ENCODE measurements at places on chromosomes 5 and 9. TPM values are rescaled to one million over a fixed set of nuclear protein-coding genes. Genes with fewer than 3 reads are reported as not detected.

GRCh38 chr5:43643750-43644149, 40.8 kb downstream of the NNT start:
- no peak for DNase-seq

The TMEM171 gene
- polyA plus RNA-seq = 5.2 TPM

GRCh38 chr9:2231829-2232228, 216.7 kb downstream of the SMARCA2 start:
- no peak for DNase-seq

GRCh38 chr9:96241391-96241809, 60.6 kb downstream of the HSD17B3 start:
- DNase-seq = no peak

- DNase-seq = no peak
Measured at GRCh38 chr5:9523090-9523823, 22.6 kb downstream of the SEMA5A start.

GRCh38 chr9:89920951-89921350, 316.1 kb downstream of the GADD45G start:
- DNase-seq = no peak

The SLC6A19 gene
- 77.3 TPM for polyA plus RNA-seq

- no peak for DNase-seq
Measured at GRCh38 chr9:107447081-107447480, 42.5 kb downstream of the KLF4 start.

DNA sequence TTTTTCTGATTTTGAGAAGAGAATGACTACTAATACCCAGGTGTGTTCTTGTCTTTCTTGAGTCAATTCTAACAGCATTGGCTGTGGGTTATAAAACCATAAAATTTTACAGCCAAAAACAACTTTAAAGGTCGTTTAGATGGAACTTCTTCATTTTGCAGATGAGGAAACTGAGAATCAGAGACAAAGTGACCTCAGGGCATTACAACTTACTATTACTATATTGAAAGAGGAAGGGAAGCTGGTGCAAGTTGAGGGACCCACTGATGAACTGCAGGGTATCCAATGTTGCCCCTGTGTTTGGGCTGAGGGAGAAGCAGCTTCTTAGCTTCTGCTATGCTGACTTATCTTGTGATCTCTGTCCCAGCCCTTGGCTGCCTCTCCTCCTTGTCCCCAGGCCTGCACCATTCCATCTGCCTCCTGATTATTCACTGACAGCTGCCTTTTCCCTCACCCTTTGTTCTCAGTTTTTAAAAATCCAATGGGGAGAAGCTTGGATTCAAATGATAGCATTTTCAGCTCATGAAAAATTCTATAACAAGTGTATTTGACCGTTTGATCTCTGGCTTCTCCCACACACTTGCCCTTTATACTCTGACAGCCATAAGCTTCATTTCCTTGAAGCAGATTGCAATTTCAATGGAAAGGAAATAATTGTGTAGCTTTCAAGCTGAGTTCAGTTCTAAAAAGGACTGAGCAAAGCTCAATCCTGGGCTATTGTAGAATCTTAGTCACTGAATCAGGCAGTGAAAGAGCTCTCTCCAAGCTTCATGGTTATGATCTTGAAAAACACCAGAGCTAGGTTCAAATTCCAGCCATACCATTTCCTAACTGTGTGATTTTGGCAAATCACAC, 68.5 kb downstream of the TMC1 start:
- no peak for DNase-seq

The PTGR1 gene
- 291 TPM for polyA plus RNA-seq

The CDH12 gene
- 6.1 TPM for polyA plus RNA-seq

DNA sequence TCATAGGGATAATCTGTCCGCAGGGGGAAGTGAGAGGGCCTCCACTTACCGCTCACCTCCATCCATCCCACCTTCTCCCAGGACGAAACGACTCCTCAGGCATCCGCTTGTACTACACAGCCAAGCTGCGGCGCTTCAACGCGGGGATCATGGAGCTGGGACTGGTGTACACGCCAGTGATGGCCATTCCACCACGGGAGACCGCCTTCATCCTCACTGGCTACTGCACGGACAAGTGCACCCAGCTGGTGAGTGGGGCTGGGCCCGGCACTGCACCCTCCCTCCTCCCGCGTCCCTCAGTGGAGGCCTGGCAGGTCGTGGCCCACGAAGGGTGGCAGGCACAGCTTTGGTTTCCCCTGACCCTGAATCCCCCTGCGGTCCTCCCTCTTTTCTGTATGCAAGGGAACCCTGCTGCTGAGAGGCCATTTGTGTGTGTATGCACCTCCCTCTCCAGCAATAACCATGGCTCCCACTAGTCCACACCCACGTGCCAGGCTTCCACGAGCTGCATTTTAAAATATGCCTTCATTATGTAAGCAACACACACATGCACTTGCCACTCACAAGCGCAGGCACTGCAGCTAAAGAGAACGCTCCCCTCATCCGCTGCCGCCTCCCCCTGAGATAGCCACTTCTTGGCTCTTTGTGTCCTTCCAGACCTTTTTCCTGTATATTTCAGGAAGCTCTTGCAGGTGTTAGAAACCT, 11.8 kb downstream of the DBH start:
- DNase-seq = no peak
